ENCODE measurements at places on chromosomes 12 and 14. TPM values are rescaled to one million over a fixed set of nuclear protein-coding genes. Genes with fewer than 3 reads are reported as not detected.

VDR gene
- total RNA-seq, result 1.2 TPM

DNA sequence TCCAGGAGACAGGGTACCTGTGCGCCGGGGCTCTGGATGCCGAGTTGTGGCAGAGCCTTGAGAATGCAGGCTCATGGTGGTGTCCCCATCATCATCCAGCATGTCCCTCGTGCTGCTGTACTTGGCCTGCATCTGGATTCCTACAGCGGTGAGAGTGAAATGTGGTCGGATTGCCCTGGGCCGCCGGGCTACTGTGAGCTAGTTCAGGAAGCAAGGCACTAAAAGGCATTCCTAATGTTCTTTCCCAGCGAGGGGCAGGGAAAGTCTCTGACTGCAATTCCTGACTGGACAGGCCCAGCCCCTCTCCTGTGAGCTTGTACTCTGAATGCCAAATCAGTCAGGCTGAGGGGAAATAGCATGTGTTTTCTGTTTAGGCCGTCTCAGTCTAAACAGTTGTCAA, at the start of gene CLEC1A:
Gene CLEC1A, minus strand, starts transcription at position 195 of the 400 bp plus-strand sequence. Its CDS starts 63 bp downstream, at position 132.
- peak; percentile 79 for DNase-seq

DNA sequence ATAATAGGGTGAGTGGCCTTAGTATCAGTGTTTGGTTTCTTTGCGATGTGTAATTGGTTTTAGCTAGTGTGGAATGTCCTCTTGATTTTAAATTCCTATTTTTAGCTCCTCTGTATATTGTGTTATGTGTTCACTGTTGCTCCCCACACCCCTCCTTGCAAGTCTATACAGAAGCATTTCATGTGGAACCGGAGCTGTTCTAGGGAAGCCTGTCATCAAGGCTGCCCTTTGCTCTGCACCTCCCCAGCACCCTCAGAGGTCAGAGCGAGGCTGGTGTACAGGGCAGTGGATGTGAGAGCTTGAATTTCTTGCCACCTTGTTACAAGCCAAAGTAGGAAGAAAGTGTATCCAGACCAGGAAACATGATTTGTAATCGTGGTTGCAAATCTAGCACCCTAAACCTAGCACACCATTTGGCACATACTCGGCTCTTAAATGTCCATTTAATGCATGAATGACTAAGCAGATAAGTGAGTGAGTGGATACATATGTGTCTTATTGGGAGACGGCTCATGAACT, 376.8 kb downstream of the RGS6 start:
- DNase-seq, result no peak

- DNase-seq, result no peak
Measured at GRCh38 chr12:104337030-104337558, 33.6 kb downstream of the EID3 start.

- no peak for DNase-seq
Measured at GRCh38 chr12:49887091-49887490, 16.6 kb downstream of the FAIM2 start.

DNA sequence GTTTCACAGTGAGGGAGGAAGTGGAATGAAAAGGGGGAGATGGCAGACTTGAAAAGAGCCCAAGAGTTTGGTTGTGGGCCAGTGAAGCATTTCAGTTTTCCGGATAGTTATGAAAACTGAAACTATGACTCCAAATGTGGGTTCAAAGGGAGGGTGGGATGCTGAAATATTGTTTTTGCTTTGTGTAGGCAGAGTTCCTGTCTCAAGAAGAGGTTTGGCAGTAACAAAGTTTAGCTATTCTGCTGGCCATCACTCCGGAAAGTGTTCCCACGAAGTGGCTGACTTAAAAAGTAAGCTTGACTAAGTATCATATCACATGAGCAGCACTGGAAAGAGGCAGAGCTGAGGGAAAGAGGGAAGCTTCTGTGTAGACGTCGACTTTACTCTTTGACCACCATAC, 85.2 kb downstream of the CAND1 start:
- DNase-seq, result peak; percentile 51

SLC17A8 gene
- 3.2 TPM for total RNA-seq

GRCh38 chr14:22291406-22291805, 297.6 kb downstream of the DAD1 start:
- DNase-seq, result no peak

DNA sequence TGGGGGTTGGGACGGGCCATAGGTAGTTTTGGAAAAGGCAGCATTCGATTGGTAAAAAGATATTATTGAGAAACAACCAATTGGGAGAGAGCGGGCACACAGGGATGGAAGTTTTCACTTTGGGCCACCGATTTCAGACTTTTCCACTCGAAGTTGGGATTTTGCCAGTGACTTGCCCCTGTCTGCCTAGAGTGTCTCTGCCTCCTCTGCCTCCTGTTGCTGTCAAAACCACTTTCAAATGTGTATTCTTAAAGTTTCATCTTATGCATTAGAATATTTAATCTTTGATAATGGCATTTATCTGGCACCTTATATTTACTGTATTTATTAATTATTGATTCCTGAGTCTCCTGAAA, 182.3 kb downstream of the FUT8 start:
- no peak for DNase-seq

GRCh38 chr14:24093207-24093900, 757 bp upstream of the PCK2 start:
- no peak for DNase-seq

DNA sequence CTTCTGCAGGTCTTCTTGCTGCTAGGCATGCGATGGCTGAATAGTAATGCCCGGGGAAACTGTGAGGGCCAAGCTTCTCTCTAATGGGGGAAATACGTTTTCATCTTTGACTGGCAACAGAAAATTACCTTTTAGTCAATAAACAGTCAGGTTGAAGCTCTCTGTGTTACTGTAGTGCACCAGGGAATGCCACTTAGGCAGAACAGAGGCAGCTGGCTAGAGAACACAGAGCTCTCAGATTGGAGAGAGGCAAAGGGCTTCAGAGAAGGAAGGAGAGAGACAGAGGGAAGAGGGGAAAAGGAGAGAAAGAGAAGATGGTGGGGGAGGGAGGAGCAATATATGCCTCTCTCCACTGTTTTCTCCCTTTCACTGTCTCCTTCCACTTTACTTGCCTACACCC, 6.7 kb downstream of the HSD17B6 start:
- DNase-seq, result no peak

- DNase-seq, result no peak
Measured at GRCh38 chr14:94305620-94306019, 12.6 kb upstream of the SERPINA10 start.

DNA sequence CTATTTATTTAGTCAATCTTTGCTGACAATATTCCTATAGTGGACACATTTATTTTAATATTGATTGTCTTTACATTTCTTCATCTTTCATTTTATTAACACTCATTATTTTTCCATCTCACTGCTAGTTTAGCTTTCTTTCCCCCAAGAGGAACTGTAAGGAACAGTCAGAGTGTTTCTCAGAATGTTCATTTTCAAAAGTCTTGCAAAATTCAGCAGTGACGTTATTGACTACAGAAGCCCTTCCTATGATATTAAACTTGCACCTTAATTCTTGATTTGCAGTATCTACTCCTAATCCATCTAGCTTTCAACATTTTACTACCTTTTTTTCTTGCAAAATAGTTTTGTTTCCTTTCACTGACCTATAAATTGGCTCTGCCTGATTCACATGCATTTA, 13.0 kb downstream of the CLEC2B start:
- DNase-seq, result no peak

KRT6A gene
- total RNA-seq, result 299 TPM

PLA2G1B gene
- total RNA-seq, result not detected

DNA sequence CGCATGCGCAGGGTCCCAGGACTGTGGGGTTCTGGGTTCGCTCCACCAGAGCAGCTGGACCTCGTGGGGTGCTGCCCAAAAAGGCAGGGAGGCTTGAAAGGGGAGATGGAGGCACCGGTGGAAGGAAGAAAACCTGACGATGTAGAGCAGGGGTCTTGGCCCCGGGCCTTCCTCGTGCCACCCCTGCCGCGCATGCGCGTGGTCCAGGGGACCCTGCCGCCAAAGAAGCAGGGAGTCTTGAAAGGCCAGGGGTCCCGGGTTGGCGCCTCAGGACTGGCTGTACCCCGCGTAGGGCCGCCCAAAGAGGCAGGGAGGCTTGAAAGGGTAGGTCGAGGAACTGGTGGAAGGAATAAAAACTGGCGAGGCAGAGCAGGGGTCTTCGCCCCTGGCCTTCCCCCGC, 321.0 kb downstream of the ALG10 start:
- DNase-seq, result no peak

LRRIQ1 gene
- total RNA-seq, result 1.1 TPM

SERPINA3 gene
- 1.5 TPM for total RNA-seq

SLCO1B1 gene
- total RNA-seq, result not detected

PLEKHD1 gene
- 0.21 TPM for total RNA-seq

TTC5 gene
- total RNA-seq, result 23.3 TPM

DNA sequence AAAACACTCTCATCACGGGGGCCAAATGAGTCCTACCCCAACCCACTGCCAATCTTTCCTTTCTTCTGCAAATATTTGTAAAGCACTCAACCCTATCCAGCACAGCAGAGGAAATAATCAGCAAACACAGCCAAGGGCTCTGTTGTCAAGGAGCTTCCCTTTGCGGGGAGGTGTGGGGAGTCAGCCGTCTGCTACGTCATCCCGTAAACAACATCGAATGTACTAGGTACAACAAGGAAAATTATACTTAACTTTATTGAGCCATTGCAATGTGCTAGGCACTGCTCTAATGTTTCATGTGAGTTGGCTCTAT, 22.8 kb downstream of the TMEM63C start:
- DNase-seq, result peak; percentile 23
